ENCODE measurements at places on chromosomes 16 and 17.

DNA sequence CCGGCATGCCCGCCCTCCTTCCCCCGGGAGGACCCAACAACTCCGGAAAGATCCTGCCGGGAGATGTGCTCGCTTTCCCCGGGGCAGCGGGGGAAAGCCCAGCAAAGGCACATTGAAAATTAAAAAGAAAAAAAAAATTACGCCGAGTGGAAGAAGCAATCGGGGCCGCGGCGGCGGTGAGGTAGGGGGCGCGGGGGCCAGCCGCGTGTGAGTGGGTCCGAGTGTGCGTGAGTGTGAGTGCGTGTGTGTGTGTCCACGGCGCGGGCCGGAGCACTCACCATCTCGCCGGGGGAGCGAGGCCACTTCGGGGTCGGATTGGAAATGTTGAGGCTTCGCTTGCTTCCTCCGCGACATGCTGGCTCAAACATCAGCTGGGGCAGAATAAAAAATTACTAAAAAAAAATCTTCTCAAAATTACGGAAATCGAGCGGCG is at the start of gene SALL1:
SALL1 (minus strand) TSS at position 383 of the 433 bp plus-strand sequence; CDS start at position 354, 29 bp downstream.
- no peak for DNase-seq

DNA sequence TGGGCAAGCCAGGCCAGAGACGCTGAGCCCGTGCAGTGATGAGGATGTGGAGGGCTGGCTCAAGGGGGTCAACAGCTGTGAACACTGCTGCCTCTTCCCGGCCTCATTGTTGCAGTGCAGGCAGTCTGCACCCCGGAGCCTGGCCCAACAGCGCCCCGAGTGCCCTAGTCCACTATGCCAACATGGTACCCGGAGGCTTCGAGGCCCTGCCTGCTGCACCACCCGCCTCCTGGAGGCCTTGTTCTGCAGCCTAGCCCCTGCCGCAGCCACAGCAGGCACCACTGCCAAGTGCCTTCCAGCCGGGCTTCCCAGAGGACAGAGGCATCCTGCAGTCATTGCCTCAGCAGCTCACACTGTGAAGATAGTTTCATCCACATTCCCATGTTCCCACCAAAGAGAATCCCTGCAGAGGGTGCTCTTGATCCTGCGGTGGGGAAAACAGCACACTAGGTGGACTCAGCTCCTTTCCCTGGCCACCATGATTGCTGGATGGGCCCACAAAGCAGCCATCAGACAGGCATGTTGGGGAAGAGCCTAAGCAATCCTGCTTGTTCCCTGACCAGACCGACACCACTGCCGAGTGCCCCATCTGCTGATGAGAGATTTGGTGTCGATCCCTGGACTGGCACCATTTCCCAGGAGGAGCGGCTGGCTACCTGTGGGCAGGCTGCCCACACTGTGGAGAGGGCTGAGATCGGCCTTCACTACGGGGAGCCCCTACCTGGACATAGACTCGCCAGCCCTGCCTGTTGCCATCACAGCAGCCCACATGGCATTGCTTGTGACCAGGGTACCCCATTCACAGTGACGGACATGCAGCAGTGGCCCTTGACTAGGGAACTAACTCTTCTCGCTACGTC is 44.9 kb downstream of the USP22 start:
- DNase-seq = no peak

DNA sequence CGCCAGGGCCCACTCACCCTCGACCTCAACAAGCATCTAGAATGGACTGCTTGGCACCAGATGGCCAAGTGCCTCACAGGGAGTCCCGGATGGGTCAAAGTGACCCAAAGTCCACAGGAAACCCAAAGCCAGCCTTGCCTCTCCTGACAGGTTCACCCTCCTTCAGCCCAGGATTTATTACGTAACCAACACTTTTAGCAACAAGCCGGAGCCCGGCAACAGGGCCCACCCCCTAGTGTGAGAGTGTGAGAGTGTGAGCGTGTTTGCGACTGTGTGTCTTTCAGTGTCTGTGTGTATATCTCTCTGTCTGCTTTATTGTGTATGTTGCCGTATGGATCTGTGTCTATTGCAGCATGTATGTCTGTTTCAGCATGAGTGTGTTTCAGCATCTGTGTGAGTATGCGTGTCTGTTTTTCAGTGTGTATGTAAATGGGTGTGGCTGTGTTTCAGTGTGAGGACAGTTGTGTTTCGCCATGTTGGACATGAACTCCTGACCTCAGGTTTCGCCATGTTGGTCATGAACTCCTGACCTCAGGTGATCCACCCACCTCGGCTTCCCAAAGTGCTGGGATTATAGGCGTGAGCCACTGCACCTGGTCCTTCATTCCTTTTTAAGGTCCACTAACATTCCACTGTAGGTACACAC is 13.7 kb upstream of the PEMT start:
- DNase-seq = no peak

DNA sequence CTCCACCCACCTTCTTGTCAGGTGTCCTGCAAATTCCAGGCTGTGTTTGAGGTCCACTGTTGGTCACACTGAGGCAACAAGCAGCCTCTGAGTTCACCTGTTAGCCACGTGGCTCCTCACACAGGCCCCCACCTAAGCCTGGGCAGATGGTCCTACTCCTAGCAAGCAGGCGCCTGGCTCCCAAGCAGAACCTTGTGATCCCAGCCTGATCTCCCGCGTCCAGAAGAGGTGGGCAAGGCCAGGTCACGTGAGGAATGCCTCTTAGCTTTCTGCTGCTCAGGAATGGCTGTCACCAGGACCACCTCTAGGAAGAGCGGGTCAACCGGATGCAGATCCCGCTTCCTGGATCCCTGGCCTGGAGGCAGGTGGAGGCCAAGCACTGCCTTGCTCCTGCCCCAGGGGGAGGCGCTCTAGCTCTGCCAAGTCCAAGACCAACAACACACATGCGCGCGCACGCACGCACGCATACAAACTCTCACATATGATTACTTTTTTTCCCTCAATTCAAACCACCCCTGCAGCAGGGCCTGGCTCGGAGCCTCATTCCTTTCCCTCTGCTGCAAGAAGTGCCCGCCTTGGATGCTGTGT is 9.5 kb downstream of the CYB561 start:
- DNase-seq = no peak

DNA sequence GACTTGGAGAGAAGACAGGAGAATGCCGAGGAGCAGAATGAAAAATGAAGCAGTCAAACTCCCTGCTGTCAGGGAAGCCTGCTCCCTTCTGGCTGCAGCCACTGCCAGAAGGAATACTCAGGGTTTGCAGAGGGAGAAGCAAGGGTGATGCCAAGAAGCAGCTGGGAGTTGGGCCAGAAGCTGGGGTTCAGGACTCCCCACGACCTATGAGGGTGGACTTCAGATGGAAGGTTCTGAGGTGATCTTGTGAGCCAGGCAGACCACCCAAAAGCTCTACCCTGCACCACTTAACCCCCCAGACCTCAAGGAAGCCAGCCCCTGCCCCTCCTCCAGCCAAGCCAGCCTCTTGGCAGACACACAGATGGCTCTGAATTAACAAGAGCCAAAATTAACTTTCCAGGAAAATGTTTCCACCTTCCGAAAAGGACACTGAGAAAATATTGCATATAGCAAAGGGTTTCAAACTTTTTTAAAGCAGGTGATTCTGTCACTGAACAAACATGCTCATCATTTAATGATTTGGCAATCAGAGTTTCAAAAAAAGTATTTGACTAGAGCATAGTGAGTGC is 126.0 kb upstream of the ERCC4 start:
- no peak for DNase-seq

GRCh38 chr16:59859676-59860402 is 1125.7 kb upstream of the GOT2 start:
- DNase-seq = no peak

- DNase-seq = no peak
These were observed 375.4 kb upstream of the ASIC2 start for GRCh38 chr17:33668516-33668915.

- DNase-seq = no peak
These were observed 16.8 kb downstream of the G6PC3 start for GRCh38 chr17:44087319-44087718.

- no peak for DNase-seq
These were observed 88.5 kb upstream of the IRX3 start for GRCh38 chr16:54375071-54375470.

- DNase-seq = no peak
These were observed 11.2 kb downstream of the SULT1A2 start for GRCh38 chr16:28585674-28586073.

DNA sequence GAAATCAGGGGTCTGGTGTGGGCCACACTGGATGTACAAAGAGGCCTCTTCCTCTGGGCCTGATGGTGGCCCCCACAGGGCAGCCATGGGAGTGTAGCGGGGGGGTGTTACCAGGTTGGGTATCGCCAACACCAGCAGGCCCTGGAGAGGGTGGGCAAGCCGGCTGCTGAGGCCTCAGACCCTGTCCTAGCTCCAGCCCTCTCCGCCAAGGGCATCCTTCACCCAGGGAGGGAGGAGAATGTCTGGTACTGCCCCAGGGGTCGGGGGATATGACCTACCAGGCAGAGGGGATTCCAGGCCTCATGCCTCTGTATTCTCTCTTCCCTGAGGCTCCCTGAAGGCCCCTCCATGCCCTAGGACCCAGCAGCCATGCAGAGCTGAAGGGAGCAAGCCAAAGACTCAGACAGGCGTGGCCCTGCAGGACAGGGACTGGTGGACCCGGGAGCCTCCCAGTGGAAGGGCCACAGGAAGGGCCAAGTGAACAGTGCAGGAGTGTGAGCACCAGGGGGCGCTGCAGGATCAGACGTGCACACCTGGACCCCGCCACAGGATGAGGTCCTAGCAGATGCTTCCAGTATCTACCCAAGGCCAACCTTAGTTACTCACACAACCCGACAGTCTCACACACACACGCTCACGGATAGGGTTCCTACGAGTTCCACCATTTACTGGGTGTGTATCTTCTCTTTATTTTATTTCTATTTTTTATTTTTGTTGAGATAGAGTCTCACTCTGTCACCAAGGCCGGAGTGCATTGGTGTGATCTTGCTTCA is 10.9 kb upstream of the CES4A start:
- DNase-seq = no peak

- DNase-seq = no peak
These were observed 134.9 kb upstream of the CDH5 start for GRCh38 chr16:66231452-66232160.

- no peak for DNase-seq
These were observed at the start of gene CD300LD for GRCh38 chr17:74592087-74592990. CD300LD (minus strand) TSS chr17:74592283; CDS start chr17:74592202, 81 bp downstream.

DNA sequence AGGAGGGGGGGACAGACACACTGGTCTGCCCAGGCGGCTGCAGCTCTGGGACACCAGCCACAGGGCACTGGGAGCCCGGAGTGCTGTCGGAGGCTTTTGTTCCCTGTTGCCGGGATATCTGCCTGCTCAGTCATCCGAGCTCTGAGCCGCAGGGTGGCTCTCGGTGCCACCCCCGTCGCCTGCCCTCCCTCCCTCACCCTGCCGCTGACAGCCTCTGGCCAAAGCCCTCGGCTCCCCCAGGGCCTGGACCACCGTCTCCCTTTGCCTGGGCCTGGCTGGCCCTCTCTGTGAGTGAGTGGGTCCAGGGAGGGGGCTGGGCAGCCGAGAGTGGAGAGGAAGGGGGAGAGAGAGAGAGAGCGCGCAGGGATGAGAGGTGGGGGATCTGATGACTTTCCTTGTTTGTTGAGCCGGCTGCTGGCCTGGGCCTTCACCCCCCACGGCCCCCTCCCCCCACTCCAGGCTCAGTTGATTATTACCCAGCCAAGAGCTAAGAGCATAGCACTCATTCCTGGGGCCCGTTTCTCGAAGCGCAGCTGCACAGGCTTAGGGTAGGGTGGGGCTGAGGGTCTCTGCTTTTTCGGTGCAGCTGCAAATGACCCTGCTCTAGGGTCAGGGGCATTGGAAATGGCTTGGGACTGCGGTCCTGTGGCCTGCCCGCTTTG is 2.7 kb downstream of the FOXJ1 start:
- peak; percentile 48 for DNase-seq

DNA sequence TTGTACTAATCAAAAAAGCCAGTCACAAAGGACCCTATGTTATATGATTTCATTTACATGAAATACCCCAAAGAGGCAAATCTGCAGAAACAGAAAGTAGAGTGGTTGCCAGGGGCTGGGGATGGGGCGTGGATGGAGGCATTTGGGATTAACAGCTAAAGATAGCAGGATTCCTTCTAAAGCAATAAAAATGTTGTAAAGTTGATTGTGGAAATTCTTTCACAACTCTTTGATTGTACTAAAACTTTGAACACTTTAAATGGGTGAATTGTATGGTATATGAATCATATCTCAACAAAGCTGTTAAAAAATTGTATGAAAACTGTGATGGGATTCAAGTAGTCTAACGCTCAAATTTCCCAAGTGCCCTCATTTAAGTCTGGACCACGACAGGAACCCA is 630.8 kb downstream of the MAF start:
- DNase-seq = no peak

DNA sequence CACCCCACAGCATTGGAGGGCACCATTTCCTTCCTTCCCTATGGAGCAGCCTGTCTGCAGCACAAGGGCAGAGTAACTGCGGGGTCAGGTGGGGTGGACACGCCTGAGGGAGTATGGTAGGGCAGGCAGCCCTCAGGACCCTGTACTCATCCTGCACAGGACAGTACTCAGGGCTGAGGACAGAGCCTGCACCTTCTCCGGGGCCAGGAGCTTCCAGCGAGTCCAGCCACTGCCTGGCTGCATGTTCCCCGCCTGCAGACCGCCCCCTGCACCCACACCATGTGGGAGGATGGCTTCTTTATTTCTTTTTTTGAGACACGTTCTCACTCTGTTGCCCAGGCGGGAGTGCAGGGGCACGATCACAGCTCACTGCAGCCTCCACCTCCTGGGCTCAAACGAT is 47.6 kb upstream of the CDC42EP4 start:
- no peak for DNase-seq

DNA sequence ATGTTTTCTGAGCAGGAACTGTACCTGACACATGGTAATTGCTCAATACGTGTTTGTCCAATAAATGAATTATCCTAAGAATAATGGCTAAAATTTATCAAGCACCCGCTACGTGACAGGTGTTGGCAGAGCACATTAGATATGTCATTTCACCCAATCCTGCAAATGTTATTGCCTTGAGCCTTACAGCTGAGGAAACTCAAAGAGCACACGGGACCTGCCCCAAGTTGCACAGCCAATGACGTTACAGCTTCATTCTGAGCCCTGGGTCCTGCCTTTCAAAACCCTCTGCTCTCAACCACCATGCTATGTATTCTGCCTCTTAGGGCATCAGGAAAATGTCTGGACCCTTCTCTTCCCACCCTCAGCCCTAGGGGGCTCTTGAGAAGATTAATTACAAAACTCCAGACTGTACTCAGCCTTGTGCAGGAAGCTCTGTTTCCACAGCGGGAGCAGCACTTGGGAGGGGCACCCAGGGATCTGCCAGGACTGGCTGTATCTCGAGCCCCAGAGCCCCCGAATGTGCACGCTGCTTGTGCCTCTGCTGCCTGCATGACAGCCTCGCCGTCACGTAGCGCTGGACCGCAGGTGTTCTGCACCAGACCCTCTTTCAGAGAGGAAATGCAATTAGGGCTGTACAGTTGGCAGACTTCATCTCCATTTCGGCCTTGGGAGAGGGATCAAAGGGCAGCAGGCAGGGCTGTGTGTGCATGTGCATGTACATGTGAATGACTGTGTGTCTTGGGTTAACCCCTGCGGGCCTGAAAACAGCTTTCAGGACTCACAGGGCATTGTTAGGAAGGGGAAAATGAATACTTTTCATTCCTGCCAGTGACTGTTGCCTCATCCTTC is 71.6 kb downstream of the GPR139 start:
- DNase-seq = no peak
